ENCODE measurements at places on chromosomes 4 and X.

DNA sequence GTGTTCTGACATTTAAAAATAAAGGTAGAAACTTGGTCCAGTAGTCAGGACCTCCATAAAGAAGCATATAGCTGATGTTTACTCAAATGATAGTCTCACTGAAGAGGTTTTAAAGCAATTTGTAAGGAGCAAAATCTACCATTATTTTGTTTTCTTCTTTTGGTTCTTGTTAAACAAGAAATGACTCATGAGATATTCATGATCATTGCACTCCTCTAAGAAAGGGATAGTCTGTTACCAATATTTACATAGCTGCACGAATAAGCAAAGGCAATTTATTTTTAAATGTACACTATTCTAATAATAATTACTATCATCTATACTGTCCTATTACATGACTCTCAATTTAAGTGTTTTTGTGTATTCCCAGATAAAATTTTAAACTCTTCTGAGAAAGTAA, 397.9 kb downstream of the FAM47B start:
- DNase-seq, result no peak

DNA sequence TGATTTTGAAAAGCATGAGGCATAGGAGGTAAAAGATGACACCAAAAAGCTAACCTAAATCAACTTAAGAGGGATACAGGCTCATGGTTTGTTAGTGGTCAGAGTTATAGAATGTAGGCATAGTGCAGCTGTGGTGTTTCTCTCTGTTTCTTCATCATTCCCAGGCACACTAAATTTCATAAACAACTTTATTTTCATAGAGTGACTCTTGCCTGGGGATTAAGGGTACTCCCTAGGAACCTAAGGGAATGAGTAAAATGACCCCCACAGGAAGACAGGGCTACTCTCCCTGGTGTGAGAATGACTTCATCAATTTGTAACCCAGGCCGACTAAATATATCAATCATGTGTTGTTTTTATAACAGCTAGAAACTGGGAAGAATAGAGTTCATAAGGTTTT, 11.1 kb downstream of the FABP2 start:
- DNase-seq, result no peak

GRCh38 chr4:159682996-159683395, 580.1 kb downstream of the RAPGEF2 start:
- DNase-seq, result no peak

- no peak for DNase-seq
Observed at GRCh38 chr4:155672342-155672741, 5.7 kb downstream of the GUCY1A1 start.

DNA sequence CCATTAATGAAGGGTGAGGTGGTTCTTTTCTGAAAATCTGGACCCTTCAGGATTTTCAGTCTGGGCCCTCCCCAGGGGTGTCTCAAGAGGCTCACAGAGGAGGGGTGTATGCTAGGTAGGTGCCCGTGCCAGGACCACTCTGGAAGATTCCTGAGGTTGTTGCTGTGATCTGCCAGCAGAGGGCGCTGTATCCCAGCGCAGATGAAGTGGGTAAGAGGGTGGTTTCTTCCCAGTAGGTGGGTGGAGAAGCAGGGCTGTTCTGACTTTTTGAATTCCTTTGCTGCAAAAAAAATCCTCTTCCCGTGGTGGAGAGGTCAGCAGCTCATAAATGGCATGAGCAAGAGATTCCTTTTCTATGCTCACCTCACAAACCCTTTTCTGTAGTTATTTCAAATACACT, 51.1 kb downstream of the SCML1 start:
- peak; percentile 30 for DNase-seq

- no peak for DNase-seq
Observed at GRCh38 chr4:170106900-170107299, 17.1 kb upstream of the AADAT start.

GRCh38 chr4:105436414-105436813, 37.4 kb downstream of the PPA2 start:
- no peak for DNase-seq

- DNase-seq, result no peak
Observed at GRCh38 chr4:6319530-6320150, 50.0 kb downstream of the WFS1 start.

DNA sequence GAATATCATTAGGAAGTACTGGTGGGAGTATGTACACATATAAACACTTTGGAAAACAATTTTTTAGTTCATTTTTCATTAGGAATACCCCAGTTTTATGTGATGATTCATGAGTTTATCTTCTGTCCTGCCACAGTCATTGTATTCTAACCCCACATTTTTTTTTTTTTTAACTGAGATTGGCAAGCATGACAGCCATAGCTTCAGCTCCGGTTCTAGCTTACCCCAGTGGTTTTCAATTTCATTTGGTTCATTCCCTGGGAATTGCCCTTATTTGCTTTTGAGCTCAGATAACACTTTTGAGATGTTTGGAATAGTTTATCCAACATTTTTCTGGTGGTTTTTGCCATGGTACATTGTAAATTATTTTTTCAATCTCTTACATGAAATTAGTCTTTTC, 21.0 kb upstream of the FMR1 start:
- DNase-seq, result no peak

- no peak for DNase-seq
Observed at GRCh38 chr4:86132468-86132867, 227.4 kb downstream of the MAPK10 start.

DNA sequence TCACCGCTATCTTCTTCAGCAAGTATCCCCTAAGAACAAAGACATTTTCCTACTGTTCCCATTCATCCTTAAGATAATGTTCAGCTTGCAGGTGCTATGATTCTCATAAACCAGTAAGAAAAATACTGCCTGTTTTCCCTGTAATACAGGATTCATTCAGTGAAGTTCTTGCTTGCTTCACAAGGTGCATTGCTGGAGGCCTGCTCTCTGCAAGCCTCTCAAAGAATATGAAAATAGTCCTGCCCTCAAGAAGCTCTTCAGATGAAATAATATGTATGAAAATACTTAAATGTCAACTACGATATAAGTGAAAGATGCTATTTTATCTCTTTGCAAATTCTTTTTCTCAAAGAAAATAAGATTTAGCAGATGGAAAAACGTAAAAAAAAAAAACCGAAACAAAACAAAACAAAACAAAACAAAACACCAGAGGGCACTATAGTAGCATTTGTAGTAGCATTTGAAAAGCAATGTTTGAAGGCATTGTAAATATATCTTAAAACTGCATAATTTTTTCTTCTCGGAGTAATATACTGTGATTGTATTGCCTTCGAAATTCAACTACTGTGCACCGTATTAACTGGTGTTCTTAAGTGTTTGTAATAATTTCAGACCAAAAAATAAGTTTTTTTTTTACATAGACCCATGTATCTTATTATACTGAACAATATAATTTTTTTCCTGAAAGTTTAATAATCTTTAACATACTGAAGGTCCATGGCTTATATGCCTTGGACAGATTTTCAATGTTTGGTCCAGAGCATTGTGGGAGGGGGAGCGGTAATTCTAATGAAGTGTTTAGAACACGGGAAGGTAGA, 26.0 kb downstream of the ADH4 start:
- DNase-seq, result peak; percentile 20

DNA sequence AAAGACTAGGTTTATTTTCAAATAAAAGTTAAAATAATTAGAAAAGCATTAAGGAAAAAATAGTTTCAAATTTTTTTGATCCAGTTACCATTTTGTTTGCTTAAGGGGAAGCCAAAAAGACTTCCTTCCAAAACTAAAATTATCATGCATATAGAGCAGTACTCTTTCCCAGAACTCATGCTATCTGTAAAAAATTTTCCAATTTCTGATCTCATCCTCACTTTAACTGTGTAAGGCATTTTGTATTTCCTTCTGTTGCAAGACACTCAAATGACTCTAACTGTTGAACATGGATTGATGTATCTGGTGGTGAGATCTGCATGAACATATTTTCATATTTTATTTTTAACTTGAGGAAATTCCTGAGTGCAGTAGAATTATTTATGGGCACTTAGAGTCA, 150.1 kb downstream of the ADAM29 start:
- DNase-seq, result no peak

DNA sequence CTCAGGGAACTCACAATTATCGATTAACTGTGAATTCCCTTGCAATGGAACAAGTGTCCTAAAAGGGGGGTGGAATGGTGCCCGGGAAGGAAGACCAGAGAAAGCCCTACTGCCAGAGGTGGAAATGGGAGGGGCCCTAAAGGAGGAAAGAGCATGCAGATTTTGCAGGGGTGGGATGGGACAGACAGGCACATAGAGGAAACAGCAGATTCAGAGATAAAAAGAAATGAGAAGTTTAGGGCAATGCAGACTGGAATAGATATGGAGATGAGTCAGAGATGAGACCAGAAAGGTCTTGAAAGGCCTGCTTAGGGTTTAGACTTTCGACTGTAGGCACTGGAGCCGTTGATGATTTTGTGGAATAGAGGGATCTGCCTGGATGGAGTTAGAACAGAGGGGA, 57.4 kb upstream of the PITX2 start:
- DNase-seq, result no peak

GRCh38 chrX:46860557-46860956, 23.7 kb downstream of the RP2 start:
- no peak for DNase-seq

DNA sequence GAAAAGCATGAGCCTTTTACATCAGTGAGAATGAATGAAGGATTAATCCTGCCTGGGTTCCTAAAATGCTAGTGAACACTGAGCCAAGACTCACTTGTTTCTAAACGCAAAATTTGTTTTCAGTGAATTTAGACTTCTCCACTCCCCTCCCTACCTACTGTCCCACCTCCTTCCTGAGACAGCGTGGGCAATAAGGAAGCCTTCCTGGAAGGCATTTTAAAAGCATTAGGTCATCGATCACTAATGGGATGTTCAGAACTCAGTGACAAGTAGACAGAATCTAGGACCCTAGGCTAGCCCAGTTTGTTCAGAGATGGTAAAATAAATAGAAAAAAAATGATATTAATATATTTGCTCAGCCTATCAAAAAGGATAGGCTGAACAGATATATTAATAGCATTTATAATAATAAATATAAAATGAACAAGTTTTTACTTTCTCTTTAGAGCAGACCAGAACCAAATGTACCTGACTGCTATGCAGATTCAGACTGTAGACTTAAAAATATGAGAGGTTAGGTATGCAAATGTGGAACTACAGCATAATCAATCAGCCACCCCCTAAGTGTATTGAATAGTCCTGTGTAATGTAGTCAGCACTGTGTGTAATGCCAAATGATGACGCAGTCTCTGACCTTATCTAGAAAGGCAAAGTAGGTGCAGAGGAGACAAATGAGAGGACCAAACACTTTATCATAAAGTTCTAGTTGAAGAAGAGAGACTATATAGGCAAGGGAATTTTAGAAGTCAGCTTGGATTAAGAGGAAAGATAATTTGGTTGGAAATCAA, 331.1 kb downstream of the GPAT3 start:
- DNase-seq, result no peak

GRCh38 chr4:102217345-102217744, 127.9 kb downstream of the SLC39A8 start:
- DNase-seq, result no peak

DNA sequence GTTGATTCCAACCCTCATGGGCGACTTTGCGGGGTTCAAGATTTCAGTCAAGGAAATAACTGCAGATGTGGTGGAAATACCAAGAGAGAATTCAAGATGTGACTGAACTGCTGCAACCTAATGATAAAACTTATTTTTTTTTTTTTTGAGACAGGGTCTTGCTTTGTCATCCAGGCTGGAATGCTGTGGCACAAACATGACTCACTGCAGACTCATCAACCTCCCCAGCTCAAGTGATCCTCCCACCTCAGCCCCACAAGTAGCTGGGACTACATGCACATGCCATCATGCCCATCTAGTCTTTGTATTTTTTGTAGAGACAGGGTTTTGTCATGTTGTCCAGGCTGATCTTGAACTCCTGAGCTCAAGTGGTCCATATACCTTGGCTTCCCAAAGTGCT, 19.5 kb upstream of the WDFY3 start:
- no peak for DNase-seq

DNA sequence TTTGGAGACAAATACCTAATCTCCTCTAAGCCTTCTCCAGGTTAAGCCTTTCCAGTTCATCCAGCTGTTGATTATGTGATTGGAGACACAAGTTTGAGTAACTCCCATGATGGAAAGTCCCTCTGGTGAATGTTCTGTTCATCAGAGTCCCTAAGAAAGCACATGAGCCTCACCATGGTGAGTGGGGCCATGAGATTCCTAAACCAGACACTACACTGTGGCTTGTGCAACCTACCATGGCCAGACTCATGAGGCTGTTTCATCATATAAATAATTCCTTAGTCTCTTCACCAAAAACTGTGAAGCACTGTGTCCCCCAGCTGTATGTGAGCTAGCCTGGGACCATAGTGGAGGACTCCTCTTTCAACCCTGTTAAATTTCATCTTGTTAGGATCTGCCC, 14.4 kb downstream of the PKD2 start:
- peak; percentile 82 for DNase-seq

GRCh38 chr4:19051831-19052230, 1030.3 kb upstream of the LCORL start:
- DNase-seq, result no peak

- DNase-seq, result no peak
Observed at GRCh38 chr4:110132816-110133719, 65.3 kb downstream of the ELOVL6 start.

DNA sequence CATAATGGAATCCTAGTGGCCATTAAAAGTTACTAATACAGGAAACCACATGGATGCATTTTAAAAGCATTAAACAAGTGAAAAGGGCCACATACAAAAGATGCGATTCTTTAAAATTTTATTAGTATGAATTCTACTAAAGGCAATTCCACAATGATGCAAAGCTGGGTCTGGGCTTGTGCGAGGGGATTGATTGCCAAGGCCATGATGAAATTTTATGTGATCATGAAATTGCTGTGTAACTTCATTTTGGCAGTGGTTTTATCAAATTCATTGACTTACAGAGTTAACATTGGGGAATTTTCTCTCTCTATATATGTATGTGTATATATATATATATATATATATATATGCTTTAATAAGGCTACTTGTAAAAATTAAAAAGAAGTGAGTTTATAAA, 1142.5 kb upstream of the IGFBP7 start:
- DNase-seq, result no peak

DNA sequence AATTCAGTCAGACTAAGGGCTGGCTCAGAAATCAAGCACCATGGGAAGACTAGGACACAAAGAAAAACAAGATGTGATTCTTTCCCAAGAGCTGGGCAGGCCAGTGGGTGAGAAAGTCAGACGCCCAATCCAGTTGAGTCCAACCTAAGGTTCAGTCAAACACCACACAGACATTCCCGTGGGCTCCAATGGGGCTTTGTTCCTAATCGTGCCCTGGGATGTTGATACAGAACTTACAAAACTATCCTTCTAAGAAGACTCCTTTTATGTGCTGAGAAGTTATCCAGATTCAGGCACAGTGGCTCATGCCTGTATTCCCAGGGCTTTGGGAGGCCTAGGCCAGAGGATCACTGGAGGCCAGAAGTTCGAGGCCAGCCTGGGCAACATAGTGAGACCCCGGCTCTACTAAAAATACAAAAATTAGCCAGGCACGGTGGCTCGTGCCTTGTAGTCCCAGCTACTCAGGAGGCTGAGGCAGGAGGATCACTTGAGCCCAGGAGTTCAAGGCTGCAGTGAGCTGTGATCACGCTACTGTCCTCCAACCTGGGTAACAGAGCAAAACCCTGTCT, 3.7 kb downstream of the BLOC1S4 start:
- DNase-seq, result no peak
